ENCODE measurements at places on chromosomes 5 and 9. TPM values are rescaled to one million over a fixed set of nuclear protein-coding genes. Genes with fewer than 3 reads are reported as not detected.

The SMIM32 gene
- total RNA-seq = 7.9 TPM

The PCDHAC1 gene
- total RNA-seq = 0.95 TPM

The LHX3 gene
- not detected for total RNA-seq

The C1QTNF2 gene
- total RNA-seq = 1.5 TPM

The AK8 gene
- total RNA-seq = not detected

The FOXD4L4 gene
- total RNA-seq = 0.25 TPM

The DND1 gene
- total RNA-seq = 1.1 TPM

The SAPCD2 gene
- total RNA-seq = 6.0 TPM

The BASP1 gene
- total RNA-seq = 10.6 TPM

The NR6A1 gene
- total RNA-seq = 7.0 TPM

The DBH gene
- not detected for total RNA-seq

The OTULINL gene
- 60.1 TPM for total RNA-seq

The GLDC gene
- 0.63 TPM for total RNA-seq

The KIAA1958 gene
- total RNA-seq = 9.3 TPM

The OLFML2A gene
- total RNA-seq = 2.8 TPM

The EIF4E1B gene
- not detected for total RNA-seq

The MCCC2 gene
- 63.8 TPM for total RNA-seq

The SLC45A2 gene
- total RNA-seq = 1.0 TPM

The ALAD gene
- total RNA-seq = 82.4 TPM

The GRM6 gene
- not detected for total RNA-seq

The WDR31 gene
- total RNA-seq = 3.3 TPM
